ENCODE measurements at places on chromosomes 5 and 9.

GRCh38 chr5:93302711-93303110, 278.3 kb downstream of the NR2F1-AS1 start:
- DNase-seq = no peak

DNA sequence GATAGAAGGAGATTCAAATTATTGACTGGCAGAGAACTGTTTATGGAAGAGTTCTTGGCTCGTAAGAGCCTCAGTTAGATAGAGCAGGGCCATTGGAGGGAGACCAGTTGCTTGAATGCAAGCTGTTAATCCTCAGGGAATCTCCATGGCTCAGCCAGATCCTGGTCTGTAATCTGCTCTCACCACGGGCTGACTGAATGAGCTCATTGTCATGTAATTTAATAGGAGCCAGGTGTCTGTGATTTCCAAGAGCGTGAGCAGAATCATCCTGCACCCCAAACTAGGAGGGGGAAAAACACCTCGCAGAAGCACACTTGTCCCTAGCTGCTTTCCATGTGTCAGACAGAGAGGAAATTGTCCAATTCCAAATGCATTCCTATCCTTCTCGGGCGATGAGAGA, 19.1 kb upstream of the KCNMB1 start:
- DNase-seq = no peak

- no peak for DNase-seq
These were observed 1.3 kb downstream of the BBLN start for GRCh38 chr9:128161215-128161902.

DNA sequence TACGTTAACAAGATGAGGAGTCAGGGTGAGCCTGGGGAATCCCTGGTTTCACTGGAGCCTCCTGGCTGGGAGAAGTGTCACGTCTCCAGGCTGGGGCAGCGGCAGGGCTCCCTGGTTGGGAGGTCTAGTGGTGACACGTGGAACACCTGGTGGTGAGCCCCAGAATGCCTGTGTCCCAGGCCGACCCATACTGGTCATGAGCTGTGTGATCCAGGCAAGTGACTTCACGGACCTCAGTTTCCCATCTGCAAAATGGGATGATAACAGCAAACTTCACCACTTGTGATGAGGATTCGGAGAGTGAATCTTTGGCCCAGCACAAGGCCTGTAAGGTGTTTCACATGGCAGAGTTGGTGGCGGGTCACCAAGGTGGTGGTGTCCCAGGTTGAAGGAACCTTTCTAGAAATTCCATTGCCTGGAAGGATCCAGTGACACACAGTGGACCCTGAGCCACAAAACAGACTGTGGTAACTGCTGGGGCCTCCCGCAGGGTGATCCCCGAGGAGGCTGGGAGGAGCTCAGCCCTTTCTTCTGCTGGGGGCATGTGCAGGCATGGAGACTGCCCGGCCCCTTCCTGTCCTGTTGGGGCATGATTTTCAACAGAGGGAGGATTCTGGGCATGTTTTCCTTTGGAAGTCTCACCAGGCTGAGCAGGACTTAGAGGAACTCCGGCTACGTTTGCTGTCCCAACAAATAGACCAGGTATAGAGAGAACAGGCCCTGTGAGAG, 153.9 kb upstream of the IER5L start:
- DNase-seq = no peak

GRCh38 chr9:112044186-112044585, 130.9 kb downstream of the SUSD1 start:
- no peak for DNase-seq

GRCh38 chr5:1005904-1006655, 2.5 kb upstream of the NKD2 start:
- DNase-seq = no peak

GRCh38 chr9:115192280-115192679, 74.3 kb upstream of the TNC start:
- DNase-seq = no peak

DNA sequence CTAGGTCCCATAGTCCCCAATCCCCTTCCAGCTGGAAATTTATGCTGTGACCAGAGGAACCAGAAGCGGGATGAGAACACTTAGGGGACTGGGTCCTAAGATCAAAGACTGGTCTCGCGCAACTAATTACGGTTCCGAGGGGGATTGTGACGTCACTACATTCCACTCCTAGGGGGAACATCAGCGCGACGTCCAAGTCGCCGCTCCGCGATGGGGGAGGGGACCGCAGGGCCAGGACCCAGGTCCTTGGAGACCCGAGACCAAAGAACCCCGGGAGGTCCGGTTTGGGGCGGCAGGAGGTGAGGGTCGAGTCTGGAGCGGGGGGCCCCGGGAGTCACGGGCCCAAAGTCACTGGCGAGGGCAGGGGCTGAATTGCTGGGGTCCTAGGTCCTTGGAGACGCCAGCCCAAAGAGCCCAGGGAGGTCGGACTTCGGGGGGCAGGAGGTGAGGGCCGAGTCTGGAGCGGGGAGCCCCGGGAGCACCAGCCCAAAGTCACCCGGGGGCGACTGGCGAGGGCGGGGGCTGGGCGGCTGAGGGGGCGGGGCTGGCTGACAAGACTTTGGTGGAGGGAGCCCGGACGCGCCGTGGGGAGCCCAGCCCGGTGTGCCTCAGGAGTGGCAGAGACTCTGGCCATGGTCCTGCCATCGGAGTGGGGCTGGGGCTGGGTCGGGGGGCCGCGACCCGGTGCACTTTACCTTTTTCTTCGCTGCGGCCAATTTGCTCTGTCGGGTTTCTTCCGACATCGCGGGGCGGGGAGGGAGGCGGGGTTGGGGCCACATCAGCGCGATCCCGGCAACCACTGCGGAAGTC, at the start of gene GOLGA2:
TSS of gene GOLGA2 (minus strand) at position 810 of the 810 bp plus-strand sequence. CDS start at position 779, 31 bp downstream.
- DNase-seq = no peak

- no peak for DNase-seq
These were observed 46.5 kb upstream of the TNFAIP8 start for GRCh38 chr5:119309326-119309725.

DNA sequence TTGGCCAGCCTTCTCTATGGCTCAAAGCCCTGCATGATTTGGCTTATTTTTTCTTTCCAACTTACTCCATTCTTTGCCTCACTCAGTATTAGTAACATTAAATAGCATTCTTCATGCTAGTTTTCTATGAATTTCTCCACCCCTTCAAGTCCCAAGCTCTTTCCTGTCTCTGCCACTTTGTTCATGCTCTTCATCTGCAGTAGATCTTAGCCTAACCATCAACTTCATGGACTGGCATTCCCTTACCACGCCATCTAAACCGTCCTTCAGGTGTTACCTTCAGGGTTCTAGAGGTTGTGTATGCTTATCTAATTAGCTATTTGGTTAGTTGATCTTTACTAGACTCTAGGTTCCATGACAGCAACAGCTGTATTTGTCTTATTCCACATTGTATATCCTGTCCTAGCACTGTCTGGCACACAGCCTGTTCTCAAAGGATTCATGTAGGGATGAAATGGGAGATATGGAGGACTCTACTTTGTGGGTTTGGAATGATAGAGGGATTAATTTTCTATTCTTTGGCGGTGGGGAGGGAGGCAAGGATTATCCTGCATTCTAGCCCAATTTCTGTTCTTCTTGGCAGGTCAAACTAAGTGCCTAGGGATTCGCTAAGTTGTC, 26.4 kb downstream of the TMEM167A start:
- DNase-seq = no peak

DNA sequence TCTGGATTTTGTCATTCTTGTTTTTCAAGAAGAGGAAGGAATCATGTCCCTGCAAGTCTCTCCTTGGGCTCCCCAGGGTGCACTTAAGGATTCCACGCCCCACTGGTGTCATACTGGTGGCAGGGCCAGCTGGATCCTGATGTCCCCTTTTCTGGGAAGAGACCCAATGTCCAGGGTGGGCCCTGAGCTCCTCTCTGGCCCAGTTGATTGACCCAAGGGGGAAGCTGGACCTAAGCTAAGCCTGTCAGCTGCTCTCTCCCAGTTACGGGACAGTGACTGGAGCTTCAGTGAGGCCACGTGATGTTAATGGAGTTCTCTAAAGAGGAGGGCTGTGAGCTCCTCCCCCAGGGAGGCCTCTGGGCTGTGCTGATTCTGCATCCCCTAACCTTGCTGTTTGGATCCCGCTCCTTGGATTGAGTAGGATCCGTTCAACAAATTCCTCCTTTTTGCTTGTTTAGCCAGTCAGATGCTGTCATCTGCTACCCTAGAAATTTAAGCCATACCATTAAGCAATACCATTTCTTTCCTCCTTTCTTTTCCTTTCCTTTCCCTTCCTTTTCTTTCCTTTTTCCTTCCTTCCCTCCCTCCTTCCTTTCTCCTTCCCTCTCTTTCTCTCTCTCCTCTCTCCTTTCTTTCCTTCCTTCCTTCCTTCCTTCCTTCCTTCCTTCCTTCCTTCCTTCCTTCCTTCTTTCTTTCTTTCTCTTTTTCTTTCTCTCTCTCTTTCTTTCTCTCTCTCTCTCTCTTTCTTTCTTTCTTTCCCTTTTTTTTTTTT, 17.2 kb downstream of the NKX2-5 start:
- no peak for DNase-seq

DNA sequence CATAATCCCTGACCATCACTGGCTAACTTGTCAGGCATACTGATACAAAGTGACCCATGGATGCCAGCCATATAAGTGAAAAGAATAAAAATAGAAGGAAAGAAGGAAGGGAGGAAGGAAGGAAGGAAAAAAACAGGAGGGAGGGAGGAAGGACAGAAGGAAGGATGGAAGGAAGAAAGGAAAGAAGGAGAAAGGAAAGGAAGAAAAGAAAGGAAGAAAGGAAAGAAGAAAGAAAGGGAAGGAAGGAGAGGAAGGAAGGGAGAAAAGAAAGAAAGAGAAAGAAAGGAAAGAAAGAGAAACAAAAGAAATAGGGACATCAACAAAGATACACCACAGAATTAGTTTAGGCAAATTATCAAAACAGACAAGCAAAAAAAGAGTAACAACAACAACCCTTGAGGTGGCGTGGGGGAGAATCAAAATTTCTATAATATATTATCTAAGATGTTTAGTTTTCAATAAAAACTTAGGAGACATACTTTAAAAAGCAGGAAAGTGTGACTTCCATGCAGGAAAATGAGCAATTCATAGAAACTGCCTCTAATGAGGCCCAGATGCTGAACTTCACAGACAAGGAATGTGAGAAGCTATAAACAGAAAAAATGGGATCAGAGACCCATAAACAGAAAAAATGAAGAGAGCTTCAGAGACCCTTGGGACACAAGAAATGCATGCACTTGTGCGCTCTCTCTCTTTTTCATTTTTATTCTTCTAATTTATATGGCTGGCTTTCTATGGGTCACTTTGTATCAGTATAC, 96.1 kb upstream of the NFIL3 start:
- no peak for DNase-seq

DNA sequence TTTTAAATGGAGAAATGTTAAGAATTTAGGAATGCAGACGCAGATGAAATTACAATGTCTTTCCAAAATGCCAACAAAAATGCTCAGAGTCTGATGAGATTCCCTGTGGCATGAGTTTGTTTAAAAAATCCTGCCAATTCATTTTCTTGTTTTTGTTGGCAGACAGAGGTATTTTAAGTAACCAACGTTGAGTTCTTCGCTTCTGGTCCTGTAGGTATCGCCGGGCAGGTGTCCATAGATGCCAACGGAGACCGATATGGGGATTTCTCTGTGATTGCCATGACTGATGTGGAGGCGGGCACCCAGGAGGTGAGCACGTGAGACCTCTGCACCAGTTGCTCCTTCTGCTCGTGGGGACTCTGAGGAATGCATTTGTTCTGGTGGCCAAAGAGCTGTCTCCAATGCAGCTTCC, 69.4 kb downstream of the NPR3 start:
- DNase-seq = no peak

GRCh38 chr5:82881571-82882174, 195.5 kb downstream of the TMEM167A start:
- no peak for DNase-seq

DNA sequence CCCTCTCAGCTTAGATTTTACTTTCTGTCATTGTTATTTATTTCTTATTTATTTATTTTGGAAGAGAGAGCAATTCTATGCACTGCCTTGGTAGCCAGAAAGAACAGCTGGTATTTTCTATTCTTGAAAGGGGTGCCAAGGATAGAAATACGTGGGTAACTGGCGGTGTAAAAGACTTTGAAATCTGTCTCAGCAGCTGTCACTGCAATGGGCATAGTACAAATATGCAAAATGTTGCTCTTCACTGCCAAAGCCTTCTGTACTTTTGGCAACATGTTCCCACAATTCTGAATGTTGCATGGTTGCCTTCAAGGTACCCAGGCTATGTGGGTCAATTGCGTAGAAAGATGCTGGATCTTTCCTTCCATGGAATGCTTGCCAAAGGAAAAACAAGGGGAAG, 230.2 kb upstream of the EDIL3 start:
- DNase-seq = no peak

DNA sequence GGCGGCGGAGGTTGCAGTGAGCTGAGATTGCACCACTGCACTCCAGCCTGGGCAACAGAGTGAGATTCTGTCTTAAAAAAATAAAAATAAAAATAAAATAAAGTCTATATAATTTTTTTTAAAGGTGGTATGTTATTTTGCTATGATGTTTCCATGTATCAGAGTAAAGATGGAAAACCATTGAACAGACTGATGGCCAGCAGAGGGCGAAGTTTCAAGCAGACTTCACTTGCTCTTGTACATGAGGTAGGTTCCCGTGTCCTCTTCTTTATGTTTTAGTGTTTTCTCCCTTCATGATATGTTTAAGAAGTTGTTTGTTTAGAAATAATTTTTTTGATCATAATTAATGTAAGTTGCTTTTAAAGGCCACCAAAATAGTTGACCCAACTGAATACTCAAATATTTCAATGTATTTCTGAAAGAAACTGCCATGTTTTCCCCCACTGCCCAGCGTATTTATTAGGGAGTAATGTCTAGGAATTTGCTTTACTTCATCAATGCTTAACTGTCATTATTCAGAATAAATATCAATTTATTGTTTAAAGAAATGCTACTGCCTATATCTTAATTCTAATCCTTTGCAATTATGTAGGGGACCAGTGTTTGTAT, 146.4 kb downstream of the HACD4 start:
- peak; percentile 63 for DNase-seq

- no peak for DNase-seq
These were observed 77.0 kb upstream of the ZFAND5 start for GRCh38 chr9:72441848-72442607.

DNA sequence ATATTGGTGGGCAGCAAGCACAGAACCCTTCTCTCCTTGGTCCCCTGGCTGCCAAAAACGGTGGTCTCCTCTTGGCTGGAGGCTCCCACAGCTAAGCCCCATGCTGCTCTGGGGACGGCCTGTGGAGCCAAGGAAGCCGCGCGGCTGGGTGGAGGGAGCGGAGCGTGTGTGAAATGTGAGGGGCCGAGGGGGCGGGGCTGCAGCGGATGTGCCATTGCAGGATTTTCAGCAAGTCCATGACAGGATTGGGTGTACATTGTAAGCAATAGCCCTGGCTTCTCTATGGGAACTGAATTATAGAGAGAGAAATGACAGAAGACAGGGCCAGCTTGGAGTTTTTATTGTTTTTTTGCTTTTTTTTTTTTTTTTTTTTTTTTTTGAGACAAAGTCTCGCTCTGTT, 336.5 kb downstream of the DIRAS2 start:
- no peak for DNase-seq

- DNase-seq = no peak
These were observed 274.1 kb downstream of the PLK2 start for GRCh38 chr5:58185801-58186200.

DNA sequence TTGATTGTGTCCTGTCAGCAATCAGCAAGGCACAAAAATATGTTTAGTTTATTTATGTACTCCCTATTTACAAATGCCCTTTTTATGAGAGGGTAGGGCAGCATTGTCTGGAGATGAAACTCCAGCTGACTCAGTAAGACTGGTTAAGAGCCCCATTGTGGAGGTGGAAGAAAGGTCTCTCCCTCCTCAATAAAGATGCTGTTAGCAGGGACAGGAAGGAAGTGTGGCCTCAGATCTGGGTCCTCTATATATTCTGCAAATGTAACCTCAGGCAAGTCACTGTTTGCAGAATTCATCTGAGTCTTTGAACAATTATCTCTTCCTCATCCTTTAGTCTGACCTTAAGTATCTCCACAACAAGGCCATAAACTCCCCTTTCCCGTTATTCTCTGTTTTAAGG, 48.3 kb upstream of the TRAF1 start:
- no peak for DNase-seq

Data from activated naive CD4-positive, alpha-beta T cell treated with Interleukin-2 at 50 U/mL for 16 hours (primary cell).